EL (cell line): ENCODE measurements at places on chromosomes 5 and 9.

DNA sequence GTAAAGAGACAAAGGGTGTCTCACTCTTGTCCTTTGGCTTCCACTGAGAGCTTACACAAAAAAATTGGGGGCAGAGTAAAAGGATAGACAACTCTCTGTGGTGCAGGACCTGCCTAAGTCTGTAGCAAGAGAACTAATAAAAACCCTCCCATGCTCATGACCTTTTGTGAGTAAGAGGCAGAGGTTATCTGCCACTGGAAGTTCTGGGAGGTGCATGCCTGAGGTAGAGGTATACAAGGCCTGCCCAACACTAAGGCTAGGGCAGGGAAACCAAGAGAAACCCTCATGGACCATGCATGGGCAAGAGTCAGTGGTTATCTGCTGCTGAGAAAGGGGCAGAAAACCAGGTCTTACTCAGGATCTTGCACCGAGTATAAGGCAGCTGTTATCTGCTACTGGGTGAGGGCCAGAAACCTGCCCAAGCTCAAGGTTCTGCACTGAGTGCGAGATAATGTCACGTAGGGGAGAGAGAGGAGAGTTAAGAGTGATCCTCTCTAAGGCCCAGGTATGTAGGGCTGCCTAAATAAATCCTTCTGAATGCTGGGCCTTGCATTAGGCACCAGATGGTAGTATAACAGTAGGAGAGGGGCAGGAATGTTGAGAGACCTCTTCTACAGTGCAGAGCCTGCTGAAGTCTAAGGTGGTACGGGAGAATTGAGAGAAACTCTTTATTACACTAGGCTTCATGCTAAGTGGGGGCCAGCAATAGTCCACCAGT lies 143.4 kb downstream of the MACROH2A1 start:
- no peak for DNase-seq

- no peak for DNase-seq
Measured at GRCh38 chr5:102077920-102078319, 218.2 kb downstream of the SLCO4C1 start.

DNA sequence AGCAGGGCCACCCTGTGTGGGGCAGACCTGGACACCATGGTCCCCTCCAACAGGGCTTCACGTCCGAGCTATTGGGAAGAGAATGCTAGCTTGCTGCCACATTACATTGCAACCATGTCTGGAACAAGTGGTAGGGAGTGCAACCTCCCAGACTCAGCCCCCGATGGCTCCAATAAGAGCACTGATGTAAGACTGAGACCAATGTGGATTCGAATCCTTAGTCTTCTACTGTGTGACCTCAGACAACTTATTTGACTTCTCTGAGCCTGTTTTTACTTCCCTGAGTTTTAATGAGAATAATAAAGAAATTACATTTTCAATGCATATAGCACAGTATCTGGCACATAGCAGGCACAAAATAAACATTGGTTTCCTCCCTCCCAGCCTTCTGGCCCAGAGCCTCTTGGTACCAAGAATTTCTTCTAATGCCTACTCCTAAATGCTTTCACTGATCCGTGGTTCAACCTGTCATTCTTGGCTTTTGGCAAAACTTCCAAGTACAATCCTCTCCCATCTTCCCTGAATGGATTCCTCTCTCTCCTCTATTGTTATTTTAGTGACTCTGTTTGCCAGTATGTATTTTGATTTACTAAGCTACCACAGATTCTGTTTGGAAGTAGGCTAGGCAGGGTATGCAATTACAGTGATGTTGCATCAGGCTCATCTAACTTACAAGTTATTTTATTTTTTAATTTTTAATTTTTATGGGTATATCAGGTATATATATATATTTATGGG lies 34.6 kb upstream of the COL15A1 start:
- DNase-seq: peak; percentile 69

DNA sequence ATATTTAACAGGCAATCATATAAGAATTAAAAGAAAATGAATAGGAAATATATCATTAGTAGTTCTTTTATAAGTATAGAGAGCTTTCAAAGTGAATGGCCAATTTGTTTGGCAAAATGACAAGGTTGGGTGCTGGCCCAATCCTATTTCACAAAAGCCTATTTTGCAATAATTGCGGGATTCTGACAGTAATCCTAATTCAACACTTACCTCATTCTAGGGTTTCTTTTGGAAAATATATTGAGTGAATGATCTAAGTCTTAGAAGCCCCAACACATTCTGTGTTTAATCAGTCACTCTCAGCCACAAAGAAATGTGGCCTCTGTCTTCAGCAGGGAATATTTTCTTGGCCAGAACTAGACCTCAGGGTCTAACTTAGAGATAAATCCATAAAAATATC lies 835.9 kb upstream of the ZNF608 start:
- no peak for DNase-seq

- peak; percentile 45 for DNase-seq
Measured at GRCh38 chr9:132372177-132373095, 17.6 kb upstream of the SETX start.

- DNase-seq: peak; percentile 43
Measured at GRCh38 chr5:141605523-141606277, 13.1 kb downstream of the DIAPH1 start.

DNA sequence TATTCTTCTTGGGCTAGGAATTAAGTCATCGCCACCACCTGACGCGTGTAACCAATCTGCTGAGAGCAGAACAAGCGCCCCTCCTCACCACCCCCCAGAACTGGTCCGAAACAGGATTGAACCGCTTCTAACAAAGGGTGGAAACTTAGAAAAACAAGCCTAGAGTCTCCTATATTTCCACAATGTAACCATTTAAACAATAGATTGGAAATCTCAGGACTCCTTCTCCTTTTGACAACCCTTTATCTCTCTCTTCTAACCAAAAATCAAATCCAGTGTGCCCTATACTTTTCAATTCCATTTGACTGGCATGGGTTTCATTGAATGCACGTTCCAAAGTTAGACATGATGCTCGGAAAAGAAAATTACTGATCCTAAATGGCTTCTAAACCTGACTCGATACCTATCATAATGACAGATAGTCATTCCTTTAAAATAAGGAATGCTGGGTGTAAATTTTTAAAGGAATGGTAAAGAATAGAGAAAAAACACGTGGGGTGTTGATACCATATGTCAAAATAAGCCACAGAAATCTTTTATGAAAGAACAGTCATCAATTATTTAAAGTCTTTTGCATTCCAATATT lies 1.2 kb downstream of the ARRDC3 start:
- peak; percentile 78 for DNase-seq

- DNase-seq: peak; percentile 8
Measured at GRCh38 chr5:128237546-128237945, 154.0 kb downstream of the SLC12A2 start.

GRCh38 chr5:36584009-36584875 lies 22.2 kb upstream of the SLC1A3 start:
- no peak for DNase-seq

- DNase-seq: no peak
Measured at GRCh38 chr5:18141222-18141621, 507.0 kb downstream of the TAF11L14 start.

- DNase-seq: no peak
Measured at GRCh38 chr9:122015170-122015821, 77.8 kb downstream of the TTLL11 start.

- no peak for DNase-seq
Measured at GRCh38 chr9:34140853-34141252, 14.4 kb upstream of the DCAF12 start.

DNA sequence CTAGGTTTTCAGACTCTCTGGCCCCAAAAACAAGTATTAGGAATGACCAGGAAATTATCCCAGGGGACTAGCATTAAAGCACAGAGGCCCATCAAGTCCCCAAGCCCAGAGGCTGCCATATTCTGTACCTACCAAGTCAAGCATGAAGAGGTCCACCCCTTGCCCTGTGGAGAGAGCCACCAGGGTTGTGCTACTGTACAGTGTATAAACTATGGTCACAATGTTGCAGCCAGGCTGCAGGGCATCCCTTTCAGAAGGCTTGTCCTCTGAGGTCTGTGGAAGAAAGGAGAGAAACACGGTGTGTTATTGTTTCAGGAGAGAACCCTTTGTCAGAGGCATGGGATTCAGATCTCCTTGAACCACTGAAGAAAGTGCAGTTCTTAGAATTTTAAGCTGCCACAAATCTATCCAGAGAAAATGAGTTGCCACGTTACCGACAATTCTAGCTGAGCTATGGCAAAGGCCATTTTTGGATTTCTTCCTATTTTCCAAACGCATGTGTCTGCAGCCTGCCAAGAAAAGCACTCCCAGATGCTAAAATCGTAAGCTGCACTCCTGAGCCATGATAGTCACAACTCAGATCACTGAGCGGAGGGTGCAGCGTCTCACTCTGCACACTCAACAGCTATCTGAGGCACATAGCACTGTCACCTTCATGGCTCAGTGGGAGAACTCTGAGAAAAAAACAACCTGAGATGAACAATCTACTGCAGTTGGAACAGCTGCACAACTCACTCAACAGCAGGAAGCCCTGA lies 45.5 kb upstream of the SPATA31E1 start:
- no peak for DNase-seq

DNA sequence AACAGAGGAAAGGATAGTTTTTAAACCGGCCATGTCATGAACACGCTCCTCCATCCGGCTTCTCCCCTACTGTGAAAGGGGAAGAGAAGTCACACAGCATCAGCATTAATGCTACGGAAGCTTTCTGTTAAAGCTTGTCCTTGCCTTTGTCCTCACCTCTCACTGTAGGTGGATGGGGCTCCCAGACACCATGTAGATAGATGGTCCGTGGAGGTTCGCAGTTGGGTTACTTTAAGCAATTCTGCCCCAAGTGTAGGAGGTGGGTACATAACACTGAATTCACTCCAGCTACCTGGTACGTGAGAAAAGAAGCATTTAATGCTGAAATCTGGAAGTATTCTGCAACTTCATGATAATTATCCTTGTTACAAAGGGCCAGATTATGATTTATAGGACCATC lies 165.8 kb downstream of the BAAT start:
- no peak for DNase-seq

- DNase-seq: no peak
Measured at GRCh38 chr9:69357030-69357775, 32.2 kb downstream of the ENTREP1 start.

DNA sequence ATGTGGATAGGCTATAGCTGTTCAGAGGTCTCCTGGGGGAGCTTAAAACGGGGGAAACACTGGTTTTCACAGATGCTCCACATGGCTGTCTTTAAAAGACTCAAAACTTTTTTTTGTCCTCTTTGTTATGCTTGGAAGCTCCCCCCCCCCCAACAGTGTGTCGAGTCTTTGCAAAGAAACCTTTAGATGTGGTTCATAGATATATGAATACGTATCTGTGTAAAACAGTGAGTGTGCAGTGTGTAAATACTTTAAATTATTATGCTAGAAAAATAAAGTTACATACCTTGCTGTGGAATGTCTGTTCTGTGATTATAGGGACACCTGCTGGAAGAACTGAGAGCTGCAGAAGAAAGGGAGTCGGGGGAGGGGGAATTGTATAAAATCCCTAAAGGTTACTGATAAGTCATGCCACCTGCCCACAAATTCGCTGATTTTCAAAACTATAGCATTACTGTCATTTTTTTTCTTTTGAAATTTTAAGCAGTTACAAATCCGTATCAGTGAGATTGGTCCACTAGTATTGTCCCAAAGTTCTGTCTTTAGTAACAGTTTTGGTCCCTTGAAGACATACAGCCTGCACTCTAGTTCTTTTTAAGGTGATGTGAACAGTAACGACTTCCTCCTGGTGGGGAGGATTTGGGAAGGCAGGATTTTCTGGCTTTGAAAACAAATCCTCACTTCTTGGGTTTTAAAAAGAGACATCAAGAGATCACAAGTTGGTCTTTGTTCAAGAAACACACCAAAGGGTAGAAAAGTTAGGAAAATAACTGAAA lies 22.9 kb downstream of the RGMB start:
- DNase-seq: peak; percentile 76

DNA sequence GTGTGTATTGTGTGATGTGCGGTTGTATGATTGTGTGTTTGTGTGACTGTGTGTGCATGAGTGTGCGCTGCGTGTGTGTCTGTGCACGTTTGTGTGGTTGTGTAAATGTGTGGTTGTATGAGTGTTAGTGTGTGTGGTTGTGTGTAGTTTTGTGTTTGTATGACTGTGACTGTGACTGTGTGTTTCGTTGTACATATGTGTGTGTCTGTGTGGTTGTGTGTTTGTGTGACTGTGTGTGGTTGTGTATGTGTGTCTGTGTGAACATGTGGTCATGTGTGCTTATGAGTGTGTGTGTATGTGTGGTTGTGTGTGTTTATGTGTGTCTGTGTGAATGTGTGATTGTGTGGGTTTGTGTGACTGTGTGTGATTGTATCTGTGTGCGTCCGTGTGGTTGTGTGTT lies 197.8 kb downstream of the TTLL11 start:
- no peak for DNase-seq

- DNase-seq: no peak
Measured at GRCh38 chr9:69411931-69412740, 87.1 kb downstream of the ENTREP1 start.

- peak; percentile 64 for DNase-seq
Measured at GRCh38 chr9:110997847-110998246, 40.4 kb downstream of the LPAR1 start.

DNA sequence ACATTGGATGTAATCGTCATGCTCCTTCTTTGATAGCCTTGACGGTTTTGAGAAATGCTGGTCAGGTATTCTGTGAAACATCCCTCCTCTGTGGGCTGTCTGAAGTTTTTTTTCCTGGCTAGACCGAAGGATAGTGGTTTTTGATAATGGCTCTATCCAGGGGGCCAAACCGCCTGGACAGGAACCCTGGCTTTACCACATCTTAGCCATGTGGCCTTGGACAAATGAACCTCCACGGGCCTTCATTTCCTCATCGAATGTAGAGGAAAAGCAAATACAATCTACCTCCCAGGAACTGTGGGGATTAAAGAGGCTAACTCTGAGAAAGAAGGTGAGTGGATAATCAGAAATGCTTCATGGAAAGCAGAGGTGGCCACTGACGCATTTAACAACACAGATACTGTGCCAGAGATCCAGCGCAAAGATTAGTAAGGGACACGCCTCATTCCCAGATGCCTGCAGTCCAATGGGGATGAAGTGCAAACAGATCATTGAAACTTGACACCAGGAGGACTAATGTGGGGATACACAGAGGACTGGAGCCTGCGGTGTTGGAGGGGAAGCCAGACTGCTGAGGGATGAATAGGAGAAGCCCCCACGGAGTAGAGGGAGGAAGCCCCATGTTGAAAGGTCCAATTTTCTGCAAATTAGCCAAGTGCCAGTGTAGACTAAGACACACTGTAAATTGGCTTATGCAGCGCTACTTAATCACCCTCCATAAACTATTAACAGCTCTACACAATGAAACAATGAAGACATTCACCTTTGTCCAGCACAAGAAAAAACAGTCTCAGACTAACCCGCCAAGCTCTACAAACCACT lies 41.6 kb downstream of the MYO10 start:
- DNase-seq: peak; percentile 90

DNA sequence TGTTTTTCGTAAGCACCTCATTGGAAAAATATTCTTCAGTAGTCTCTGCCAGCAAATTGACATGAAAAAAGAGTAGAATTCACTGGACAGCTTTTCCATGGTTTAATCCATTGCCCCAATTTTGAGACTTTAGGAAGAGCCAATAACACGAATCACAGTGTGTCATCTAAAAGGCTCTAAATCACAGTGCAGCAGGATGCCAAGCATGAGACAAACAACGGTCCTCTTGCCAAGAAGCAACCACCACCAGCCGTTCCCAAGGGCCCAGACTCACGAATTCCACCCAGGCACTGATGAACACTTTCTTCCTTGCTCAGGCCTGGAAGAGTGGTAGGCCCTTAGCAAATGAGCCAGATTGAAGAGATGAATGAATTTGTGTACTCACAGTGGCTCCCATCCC lies 18.3 kb upstream of the IRX4 start:
- peak; percentile 4 for DNase-seq

- no peak for DNase-seq
Measured at GRCh38 chr5:169287529-169287928, 13.4 kb downstream of the SLIT3 start.

- no peak for DNase-seq
Measured at GRCh38 chr5:111119856-111120255, 27.7 kb downstream of the WDR36 start.
